ENCODE measurements at places on chromosomes 11 and 22. TPM values are rescaled to one million over a fixed set of nuclear protein-coding genes. Genes with fewer than 3 reads are reported as not detected.

- peak; percentile 48 for DNase-seq
- H3K36me3 ChIP-seq: no peaks in the 10 kb centered on the region
- H3K27me3 ChIP-seq: no peaks in the 10 kb centered on the region
- no peak overlapping the region for H3K4me3 ChIP-seq
These were observed 491.8 kb downstream of the ETS1 start for GRCh38 chr11:128095466-128095981.

GRCh38 chr22:36954251-36955014 is 41.0 kb downstream of the CSF2RB start:
- H3K27ac ChIP-seq: no peak overlapping the region
- no peaks in the 10 kb centered on the region for H3K36me3 ChIP-seq
- no peak for DNase-seq
- peaks cover 4% of the 10 kb centered on the region for H3K27me3 ChIP-seq

TSKU gene
- polyA plus RNA-seq: 25.5 TPM

GRCh38 chr22:38760477-38761201 is 4.8 kb upstream of the SUN2 start:
- peaks cover 53% of the 10 kb centered on the region for H3K4me1 ChIP-seq
- peak; percentile 30 for DNase-seq
- no peaks in the 10 kb centered on the region for H3K27me3 ChIP-seq
- no peaks in the 10 kb centered on the region for H3K36me3 ChIP-seq
- no peak overlapping the region for H3K4me3 ChIP-seq
- no peak overlapping the region for H3K27ac ChIP-seq

- H3K4me3 ChIP-seq: peak overlapping the region; percentile 5
- no peak for DNase-seq
- H3K36me3 ChIP-seq: no peaks in the 10 kb centered on the region
- H3K4me1 ChIP-seq: peaks cover 66% of the 10 kb centered on the region
These were observed 5.4 kb upstream of the PAX6 start for GRCh38 chr11:31816468-31817053.

APOBEC3B gene
- polyA plus RNA-seq: 5.6 TPM

SLC22A9 gene
- not detected for polyA plus RNA-seq

BLID gene
- not detected for polyA plus RNA-seq

DNA sequence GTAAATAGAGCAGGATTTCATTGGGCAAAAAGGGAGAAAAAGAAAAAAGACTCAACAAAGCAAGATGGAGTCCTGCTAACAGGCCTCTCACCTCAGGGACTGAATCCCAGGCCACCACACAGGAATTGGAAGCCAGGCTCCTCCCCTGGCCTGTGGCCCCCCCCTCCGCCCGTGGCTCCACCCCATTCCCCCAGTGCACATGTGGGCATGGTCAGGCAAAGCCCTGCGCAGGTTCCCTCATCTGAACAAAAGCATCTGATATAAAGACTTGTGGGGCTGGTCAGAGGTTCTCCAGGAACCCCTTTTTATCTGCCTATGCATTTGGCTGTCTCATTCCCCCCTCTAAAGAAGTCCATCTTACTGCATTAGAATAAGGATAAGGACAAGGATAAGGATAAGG is 46.0 kb upstream of the PAK1 start:
- no peaks in the 10 kb centered on the region for H3K27me3 ChIP-seq
- H3K27ac ChIP-seq: no peak overlapping the region
- no peak overlapping the region for H3K4me3 ChIP-seq
- no peaks in the 10 kb centered on the region for H3K36me3 ChIP-seq
- no peaks in the 10 kb centered on the region for H3K4me1 ChIP-seq
